ENCODE measurements at places on chromosomes 4 and X.

- no peak for DNase-seq
These were observed 518.0 kb downstream of the TMA16 start for GRCh38 chr4:164012396-164013027.

- DNase-seq = no peak
These were observed 167.5 kb upstream of the PDE5A start for GRCh38 chr4:119795986-119796578.

GRCh38 chrX:5726224-5726623 lies 502.4 kb downstream of the NLGN4X start:
- DNase-seq = no peak

DNA sequence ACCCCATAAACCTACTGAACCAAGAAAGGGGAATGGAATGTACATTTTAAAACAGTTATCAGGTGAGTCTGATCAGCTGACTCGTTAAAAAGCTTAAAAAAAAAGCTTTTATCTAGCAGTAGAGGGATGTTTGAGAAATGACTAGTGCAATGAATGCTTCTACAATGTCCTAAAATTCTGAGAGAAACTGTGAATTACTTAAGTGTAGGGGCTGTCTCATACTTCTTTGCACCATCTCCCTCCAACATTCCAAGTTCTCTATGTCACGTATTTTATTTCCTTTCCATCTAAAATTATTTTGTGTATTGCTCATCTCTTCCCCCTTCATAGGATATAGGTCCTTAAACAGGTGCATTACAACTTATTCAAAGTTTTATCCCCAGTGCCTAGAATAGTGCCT lies 11.9 kb upstream of the AREG start:
- DNase-seq = no peak

DNA sequence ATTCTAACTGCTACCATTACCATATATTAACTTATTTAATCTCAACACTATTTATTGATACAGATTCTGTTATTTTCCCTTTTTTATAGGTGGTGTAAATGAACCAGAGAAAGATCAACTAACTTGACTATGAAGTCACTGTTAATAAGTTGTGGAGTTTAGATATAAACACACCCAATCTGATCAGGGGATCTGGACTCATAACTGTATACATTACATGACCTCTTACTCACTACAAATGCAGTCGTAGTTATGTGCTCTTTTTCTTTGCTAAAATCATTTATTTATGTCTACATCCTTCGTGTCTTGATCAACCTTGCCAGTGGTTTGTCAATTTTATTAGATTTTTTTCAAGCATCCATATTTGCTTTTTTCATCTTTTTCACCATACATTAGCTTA lies 614.8 kb upstream of the FAM241A start:
- no peak for DNase-seq

DNA sequence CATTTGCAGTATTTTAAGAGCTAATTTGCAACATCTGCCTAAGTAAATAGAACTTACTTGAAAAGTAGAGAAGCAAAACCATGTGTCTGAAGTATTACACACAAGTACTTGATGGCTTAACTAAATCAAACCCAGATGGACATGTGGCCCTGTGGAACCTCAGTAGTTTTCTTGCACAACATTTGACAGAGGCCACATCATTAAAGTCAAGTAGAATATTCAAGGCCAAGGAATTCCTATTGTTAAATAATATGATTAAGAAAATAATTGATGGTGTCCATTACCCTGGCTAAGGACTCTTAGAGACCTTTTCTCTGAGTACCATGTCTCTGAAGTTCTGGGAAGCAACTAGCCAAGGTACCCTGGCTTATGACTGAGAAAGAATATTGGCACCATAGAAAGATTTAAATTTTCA lies 135.4 kb upstream of the OTUD4 start:
- no peak for DNase-seq
